Smooth muscle cell of trachea (primary cell): ENCODE measurements at places on chromosomes 13 and 19. TPM values are rescaled to one million over a fixed set of nuclear protein-coding genes. Genes with fewer than 3 reads are reported as not detected.

CGB3 gene
- not detected in 2 replicates for total RNA-seq

GFY gene
- total RNA-seq = not detected in 2 replicates

CASP14 gene
- not detected in 2 replicates for total RNA-seq

WASF3 gene
- total RNA-seq = 12.2 and 14.2 TPM in 2 replicates

TTC9B gene
- total RNA-seq = 0.17 TPM in 1 of 2 replicates, not detected in the other

ZSCAN4 gene
- total RNA-seq = not detected in 2 replicates

NEK5 gene
- under 0.01 TPM in 1 of 2 replicates, not detected in the other for total RNA-seq

ZFP30 gene
- total RNA-seq = 20.8 and 22.2 TPM in 2 replicates
